Activated CD4-positive, alpha-beta T cell treated with anti-CD3 and anti-CD28 coated beads, Interleukin-2, Interleukin-6, amounts not matched to agents 100 ng/mL and 50 ng/mL, durations not matched to agents 16 hours and 8 hours (primary cell): ENCODE measurements at places on chromosomes 16 and 17.
A peak's percentile ranks its signal among the peaks of the same experiment; 100 is the strongest.

DNA sequence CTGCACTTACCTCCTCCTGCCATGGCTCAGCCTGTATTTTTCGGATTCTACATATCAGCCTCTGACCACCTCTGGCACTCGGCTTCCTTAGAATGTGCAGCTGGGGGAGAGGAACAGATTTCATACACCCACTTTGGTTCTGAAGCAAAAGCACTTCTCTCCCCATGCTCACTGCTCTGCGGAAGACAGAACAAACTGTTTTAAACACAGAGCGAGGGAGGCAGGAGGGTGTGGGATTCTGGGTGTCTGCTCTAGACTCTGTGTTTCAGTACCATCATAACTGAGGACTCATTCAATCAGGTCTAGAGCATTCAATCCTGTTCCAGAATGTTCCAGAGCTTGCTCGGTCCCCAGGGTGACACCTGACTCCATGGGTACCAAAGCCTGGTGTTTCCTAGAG, 239.1 kb downstream of the GRIN2A start:
- DNase-seq = no peak

- DNase-seq = no peak
These were observed 59.4 kb upstream of the SIAH1 start for GRCh38 chr16:48444574-48444973.

GRCh38 chr17:58046239-58047094, 36.8 kb upstream of the DYNLL2 start:
- DNase-seq = no peak

GRCh38 chr17:49603720-49604119, 28.0 kb downstream of the NXPH3 start:
- no peak for DNase-seq

DNA sequence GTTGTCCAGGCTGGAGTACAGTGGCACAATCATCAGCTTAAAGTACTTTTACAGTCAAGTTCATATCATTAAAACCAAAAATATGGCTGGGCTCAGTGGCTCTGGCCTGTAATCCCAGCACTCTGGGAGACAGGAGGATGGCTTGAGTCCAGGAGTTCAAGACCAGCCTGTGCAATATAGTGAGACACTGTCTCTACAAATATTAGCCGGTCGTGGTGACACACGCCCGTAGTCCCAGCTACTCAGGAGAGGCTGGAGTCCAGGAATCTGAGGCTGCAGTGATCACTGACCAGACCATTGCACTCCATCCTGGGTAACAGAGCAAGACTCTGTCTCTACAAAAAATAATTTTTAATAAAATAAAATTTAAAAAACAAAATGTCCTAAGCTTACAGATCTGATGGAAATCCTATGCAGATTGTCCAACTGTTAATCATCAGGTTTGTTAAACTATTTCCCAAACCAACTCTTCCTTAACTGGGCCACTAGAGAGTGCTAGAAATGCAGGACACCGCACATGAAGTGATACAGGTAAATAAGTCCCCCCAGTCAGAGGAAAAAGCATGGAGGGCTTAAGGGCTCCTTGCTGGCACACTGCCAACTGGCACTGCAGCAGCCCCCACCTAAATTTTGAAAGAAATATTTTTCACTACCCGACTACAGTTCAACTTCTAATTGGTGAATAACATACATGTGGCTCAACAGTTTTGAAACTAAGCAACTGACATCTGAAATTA, 2.8 kb downstream of the USP22 start:
- peak; percentile 55 for DNase-seq

GRCh38 chr16:69033151-69033949, 72.1 kb upstream of the HAS3 start:
- DNase-seq = no peak

- DNase-seq = no peak
These were observed 47.1 kb downstream of the ABAT start for GRCh38 chr16:8721336-8722024.

DNA sequence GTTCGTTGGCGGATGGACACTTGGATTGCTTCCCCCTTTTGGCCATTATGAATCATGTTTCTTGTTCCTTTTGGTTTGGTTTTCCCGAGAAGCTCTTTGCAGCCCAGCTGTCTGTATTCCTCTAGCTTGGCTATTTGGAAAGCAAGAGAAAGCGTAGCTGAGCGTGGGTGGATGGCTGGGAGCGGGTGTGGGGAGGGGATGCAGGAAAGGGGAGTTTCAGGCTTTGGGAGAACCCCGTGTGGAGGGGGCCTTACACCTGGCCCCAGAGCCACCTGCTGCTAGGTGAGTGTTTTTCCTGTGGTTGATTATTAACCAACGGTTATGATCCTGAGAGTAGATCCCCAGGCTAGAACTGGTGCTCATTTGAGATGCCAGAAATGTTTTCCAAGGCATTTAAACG, 103.7 kb downstream of the RAP1GAP2 start:
- no peak for DNase-seq

- no peak for DNase-seq
These were observed 623 bp downstream of the CACNA1G start for GRCh38 chr17:50560931-50561745.

DNA sequence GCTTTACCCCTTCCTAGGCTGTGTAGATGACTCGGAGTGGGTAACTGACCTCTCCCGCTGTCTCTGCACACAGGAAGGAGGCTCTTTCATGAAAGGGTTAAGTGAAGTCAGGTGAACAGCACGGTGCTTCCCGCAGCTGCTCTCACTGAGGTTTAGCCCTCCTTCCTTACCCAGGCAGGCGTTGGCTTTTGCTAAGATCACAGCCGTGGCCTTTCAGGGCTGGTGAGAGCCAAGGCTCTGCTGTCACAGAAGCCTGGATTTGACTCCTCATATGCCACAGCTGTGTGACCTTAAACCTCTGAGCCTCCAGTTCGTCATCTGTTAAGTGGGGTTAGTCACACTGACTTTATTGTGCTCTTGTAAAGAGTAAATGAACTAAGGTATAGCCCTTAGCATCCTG, 90.9 kb upstream of the PLCG2 start:
- DNase-seq = no peak

DNA sequence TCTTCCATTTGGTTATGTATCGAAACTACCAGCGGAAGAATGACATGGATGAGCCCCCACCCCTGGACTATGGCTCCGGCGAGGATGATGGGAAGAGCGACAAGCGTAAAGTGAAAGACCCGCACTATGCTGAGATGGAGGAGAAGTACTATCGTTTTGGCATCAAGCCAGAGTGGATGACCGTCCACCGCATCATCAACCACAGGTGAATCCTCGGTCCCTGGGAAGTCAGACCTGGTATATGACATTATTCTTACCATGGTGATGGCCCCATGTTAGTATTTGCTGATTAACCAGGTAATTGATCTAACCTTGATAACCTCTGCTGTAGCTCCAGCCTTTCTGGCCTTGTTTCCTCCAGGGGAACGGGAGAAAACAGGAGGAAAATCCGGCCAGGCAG, 8.5 kb downstream of the CHD3 start:
- DNase-seq = no peak

GRCh38 chr17:42647778-42648177, 11.3 kb upstream of the TUBG2 start:
- no peak for DNase-seq

GRCh38 chr17:50129728-50130558, at the start of gene SAMD14:
Gene SAMD14 (minus strand): TSS chr17:50130160. CDS start chr17:50124959, 5,201 bp downstream.
- DNase-seq = peak; percentile 21

DNA sequence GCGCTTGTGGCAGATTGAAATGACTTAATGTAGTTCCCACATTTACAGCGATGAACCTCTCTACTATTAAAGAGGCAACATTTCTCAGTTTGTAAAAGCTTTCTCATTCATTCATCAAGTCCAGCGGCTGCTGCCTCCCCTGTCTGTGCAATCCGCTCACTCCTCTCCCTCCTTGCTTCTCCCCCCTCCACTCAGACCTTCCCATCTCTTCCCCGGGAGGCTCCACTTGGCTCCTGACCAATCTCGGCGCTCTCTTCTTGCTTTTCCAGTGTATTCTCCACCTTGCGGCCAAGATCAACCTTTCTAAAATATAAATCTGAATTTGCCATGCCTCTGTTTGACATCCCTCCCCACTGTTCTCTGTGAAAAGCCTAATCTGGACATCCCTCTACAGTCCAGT, 117.5 kb downstream of the ASIC2 start:
- no peak for DNase-seq

GRCh38 chr17:63500543-63501390, 22.4 kb upstream of the KCNH6 start:
- no peak for DNase-seq

- no peak for DNase-seq
These were observed 621.2 kb upstream of the CDH5 start for GRCh38 chr16:65745201-65745708.

- DNase-seq = no peak
These were observed 26.6 kb upstream of the C17orf107 start for GRCh38 chr17:4872786-4873185.

DNA sequence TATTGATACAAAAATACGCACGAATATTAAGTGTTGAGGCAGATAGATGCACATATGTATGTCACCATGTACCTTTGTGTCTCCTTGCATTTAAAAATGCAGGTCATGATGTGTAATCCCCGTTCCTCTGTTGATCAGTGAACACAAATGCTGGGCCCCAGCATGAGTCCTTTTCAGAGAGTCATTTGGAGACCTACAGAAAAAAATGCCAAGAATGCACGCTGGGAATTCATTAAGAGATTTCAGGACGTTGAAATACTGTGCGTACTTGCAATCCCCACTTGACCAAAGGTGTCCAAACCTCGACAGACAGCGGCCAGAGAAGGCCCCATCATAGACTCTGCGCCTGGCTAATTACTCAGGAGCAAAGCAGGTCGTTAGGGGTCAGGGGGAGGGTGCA, 496.0 kb downstream of the MAF start:
- DNase-seq = no peak

GRCh38 chr16:14523632-14524031, 106.4 kb downstream of the PARN start:
- DNase-seq = no peak

DNA sequence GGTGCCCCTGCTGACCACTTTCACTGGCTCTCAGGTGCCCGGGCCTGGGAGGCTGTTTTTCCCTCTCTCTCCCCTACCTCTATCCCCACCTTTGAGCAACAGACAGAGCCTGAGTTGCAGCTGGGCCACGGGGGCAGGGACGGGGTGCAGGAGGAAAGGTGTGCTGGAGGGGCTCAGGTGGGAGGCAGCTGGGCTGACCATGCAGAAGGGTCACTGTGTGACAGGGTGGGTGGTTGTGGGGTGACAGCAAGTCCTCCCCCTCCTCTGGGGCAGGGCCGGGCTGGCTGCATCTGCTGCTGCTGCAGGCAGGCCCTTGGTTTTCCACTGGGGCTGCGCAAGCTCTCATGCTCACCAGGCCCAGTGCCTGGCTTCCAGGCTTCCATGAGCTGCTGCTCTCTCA, 6.6 kb downstream of the ZNF319 start:
- DNase-seq = no peak

- DNase-seq = no peak
These were observed 36.7 kb downstream of the SKAP1 start for GRCh38 chr17:48393283-48393682.

DNA sequence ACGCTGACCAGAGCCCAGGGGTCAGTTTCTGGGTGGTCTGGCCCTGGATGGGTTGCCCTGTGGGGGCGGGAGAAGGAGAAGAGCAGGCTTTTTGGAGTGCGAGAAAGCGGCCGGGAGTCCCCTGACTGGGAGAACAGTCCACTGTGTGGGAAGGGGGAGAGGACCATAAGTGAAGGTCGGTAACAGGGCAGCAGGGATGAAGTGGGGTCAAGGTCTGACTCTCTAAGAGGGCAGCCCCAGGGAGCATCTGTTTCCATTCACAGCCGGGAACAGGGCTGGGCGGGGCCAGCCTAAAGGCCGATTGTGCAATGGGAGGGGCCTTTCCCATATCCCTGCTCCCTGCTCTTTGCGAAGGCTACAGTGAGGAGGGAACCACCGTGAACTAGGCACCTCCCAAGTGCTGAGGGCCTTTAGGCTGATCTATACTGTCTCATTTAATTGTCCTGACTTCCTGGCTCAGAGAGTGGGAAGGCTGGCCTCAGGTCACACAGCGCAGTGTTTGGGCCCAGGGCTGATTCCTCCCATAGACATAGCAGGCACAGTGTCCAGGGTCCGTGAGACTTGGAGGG, 10.4 kb upstream of the WFDC1 start:
- no peak for DNase-seq

DNA sequence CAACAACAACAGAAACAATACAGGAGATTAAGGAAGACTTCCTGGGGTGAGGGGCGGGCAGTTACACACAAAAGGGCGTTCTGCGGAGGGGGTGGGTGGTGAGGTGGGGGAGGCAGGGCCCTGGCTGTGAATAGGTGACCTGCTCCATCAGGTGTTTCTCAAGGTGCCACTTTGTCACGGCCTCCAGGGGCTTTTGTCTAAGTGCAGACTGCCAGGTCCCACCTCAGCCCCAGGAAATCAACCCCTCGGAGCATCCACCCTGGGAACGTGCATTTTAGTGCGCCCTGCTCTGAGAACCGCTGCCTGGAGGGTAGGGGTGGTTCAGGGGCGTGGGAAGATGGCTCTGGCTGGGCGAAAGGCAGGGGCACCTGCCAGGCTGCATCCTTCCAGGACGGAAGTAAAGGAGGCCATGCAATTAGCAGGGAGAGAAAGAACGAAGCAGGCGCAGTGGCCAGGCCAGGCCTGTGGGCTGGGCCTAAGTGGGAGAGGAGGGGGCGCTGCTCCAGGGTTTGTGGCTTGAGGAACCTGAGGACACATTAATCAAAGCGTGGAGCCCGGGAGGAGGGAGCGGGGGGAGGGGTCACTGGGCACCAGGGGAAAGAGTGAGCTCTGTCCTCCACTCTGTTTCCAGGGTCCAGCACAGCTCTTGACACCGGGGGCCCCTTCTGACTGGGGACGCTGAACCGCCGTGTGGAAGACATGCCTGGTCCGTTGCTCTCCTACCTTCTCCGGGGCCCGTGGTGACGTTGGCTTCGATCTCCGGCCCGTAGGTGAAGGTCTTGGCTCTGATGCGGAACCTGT, 49.4 kb upstream of the CDC42EP4 start:
- no peak for DNase-seq

DNA sequence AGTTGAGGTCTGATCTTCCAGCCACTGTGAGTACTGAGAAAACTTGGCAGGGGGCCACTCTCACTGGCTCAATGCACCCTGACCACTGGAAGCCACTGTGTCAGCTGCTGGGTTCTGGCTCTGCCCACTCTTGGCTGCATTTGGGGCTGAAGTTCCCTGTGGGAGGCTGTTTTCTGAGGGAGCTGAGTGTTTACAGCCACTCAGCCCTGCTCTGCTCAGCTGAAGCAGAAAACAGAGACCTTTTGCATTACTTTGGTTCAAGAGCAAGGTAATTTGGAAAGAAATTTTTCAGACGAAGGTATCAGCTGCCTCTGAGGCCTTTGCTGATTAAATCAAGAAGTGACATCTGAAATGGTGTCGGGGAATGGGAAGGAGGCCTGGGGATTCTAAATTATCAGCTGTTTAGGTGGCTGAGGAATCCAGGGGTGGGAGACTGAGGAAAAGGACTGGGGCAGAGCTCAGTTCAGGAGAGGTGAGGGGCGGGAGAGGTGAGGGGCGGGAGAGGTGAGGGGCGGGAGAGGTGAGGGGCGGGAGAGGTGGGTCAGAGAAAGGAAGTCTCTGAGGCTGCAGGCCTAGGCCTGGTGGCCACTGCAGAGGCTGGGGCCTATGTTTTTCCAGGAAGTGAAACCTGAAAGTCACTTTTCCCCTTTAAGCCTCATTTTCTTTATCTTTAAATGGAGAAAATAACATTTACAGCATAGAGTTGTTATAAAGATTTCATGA, at the start of gene ACSM5:
TSS of gene ACSM5 (plus strand) at position 137 of the 723 bp plus-strand sequence. CDS start 1,951 bp downstream, outside the sequence.
- DNase-seq = no peak
